ENCODE measurements at places on chromosomes 3 and 15.
A peak's percentile ranks its signal among the peaks of the same experiment; 100 is the strongest.

DNA sequence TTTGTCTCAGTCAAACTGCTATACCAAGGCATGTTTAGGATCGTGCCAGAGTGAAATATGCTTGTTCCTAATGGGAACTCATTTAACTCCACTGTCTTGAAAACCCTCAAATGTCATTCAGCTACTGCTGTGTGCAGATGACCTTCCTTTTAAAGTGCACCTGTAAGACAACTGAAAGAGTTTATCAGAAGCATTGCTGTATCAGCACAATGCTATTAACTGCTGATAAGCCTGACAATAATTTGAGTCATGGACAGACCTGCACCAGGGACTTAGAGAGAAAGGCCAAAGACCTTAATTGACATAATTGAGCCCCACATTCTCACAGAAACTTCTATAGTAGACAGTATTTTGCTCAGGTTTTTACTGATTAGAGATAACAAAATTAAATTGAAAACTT, 557.9 kb downstream of the DIPK2A start:
- DNase-seq = peak; percentile 30

DNA sequence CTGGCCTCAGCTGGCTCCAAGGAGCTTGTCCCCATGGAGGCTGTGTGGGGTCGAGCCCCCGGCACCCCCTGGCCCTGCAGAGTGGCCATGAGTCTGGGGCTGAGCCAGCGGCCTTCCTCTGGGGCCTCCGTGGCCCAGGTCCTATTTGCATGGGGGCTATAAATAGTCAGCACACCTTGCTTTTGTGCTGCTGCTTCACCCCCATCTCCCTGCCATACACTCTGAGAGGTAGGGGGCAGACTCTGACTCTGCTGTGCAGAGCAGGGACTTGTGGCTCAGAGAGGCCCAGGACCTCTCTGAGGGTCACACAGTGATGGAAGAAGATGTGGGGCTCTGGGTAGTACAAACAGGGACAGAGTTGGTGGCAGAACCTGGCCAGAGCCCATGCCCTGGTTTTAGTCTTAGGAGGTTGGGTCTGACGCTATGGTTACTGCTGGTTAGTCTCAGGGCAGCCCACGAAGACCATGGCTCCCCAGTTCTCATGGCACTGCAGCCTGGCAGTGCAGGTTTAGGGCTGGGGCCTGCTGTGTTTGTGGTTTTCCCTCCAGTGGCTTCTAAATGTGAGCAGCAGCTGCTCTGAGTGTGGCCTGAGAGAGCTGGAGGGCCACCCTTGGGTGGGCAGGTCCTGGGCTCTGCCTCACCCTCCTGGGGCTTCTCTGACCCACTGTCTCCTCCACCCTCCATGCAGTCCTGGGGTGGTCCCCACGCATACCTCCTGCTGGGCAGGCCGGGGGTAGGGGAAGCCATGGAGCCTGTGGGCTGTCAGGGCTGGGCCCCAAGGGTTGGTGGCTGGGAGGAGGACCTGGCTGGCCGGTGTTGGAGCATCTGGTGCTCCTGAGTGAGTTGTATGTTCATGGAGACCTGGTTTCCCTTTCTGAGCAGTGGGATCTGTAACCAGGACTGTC, 13.6 kb downstream of the PRKCD start:
- no peak for DNase-seq

- DNase-seq = no peak
Measured at GRCh38 chr15:59250249-59250648, 43.6 kb downstream of the LDHAL6B start.

- DNase-seq = no peak
Measured at GRCh38 chr3:146335386-146335785, 84.5 kb upstream of the PLSCR4 start.

DNA sequence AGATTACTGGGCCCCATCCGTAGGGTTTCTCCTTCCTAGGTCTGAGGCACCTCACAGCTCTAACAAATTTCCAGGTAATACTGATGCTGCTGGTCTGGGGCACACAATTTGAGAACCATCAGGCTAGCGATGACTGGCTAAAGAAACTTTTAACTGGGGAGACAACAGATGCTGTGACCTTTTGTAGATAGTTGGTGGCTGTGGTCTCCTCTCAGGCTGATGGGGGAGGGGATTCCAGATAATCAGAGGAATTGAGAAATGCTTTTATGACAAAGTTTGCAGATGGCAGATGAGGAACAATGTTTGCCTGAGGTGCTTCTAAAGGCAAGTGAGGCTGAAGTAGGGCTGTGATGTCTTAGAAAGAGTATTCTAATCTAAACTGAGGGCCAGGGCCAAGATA, 13.8 kb upstream of the CCR9 start:
- no peak for DNase-seq

DNA sequence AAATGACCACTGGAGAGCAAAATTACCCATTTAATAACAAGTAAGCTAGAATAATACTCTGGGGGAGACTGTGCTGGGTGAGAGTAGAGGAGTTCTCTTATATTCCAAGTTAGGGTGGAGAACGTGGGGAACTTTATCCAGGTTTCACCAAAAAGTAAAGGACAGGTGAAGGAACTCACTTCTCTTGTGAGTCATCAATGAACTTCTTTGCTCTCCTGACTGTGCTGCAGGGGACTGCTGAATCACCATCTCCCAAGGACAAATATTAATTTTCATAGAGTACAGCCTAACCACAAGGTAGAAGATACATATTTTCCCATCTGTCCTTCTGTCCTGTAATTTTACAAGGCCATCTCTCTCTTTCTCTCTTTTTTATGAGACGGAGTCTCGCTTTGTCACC, 8.3 kb upstream of the PDCD6IP start:
- no peak for DNase-seq

DNA sequence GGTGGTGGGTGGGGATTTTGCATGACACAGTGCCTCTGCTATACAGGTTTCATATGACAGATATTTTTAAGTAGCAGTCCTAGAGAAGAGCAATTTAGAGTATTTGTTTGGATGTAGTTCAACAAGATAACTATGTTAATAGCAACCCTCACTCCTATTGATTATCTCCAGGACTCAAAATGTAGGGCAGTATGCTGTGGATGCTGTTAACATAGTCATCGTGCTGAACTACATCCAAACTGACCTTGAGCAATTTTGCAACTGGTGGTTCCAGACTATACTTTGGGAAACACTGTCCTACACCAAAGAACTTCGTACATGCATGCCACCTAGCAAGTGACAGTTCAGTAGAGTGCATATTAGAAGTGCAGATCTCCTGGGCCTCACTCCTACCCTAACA, 117.6 kb downstream of the IL5RA start:
- no peak for DNase-seq

DNA sequence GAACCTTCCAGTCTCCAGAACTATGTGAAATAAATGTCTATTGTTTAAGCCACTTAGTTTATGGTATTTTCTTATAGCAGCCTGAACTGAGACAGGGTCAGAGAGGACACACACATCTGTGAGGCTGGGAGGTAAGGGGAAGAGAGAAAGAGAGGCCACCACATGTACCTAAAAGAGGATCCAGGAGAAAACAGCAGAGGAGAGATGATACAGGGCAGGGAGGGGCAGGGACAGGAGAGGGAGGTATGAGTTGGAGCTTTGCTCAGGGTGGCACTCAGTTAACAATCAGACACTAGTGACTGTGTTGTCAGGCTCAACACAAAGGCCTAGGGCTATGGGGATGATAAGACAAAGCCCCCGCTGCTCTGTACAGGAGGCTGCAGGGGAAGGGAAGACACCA, 17.6 kb downstream of the KIF9 start:
- DNase-seq = no peak
